Naive thymus-derived CD8-positive, alpha-beta T cell (primary cell): ENCODE measurements at places on chromosomes 16 and 17.

- DNase-seq, result no peak
Observed at GRCh38 chr17:76879254-76879653, 11.1 kb downstream of the MGAT5B start.

GRCh38 chr17:64028874-64029464 lies 8.5 kb upstream of the ICAM2 start:
- peak; percentile 71 for DNase-seq

DNA sequence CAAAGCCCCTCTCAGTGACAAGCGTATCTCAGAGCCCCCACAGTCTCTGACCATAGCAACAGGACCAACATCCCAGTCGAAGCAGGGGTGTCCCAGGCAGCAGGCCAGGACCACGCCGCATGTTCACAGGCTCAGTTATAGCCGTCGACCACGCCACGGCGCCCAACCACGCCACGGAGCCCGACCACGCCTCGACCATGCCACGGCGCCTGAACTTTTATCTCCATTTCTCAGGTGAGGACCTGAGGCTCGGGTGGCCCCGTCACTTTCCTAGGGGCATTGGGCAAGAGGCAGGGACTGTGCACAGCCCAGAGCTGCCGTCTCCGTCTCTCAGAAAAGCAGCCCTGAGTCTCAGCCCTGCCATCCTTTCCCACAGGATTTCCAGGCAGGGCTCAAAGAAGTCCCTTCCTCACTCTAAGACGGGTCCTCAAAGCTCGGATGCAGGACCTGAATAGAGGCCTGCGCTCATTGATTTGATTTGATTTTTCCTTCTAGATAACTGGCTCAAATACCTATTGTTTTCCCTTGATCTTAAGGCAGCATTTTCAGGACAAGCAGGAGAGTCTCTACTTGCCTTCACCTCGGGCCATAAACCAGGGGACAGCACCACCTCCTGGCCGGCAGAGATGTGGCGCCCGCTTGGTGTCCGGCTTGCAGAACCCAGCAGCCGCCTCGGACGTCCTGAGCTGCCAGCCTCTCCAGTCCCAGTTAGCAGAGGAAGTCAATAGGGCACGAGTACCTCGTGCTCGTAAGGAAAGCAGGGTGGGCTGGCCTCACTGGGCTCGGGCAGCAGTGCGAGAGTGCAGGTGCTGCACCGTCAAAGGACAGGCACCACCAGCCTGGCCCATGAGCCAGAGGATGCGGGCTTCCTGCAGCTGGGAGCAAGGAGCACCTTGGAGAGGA lies 38.8 kb downstream of the C16orf95 start:
- peak; percentile 6 for DNase-seq

DNA sequence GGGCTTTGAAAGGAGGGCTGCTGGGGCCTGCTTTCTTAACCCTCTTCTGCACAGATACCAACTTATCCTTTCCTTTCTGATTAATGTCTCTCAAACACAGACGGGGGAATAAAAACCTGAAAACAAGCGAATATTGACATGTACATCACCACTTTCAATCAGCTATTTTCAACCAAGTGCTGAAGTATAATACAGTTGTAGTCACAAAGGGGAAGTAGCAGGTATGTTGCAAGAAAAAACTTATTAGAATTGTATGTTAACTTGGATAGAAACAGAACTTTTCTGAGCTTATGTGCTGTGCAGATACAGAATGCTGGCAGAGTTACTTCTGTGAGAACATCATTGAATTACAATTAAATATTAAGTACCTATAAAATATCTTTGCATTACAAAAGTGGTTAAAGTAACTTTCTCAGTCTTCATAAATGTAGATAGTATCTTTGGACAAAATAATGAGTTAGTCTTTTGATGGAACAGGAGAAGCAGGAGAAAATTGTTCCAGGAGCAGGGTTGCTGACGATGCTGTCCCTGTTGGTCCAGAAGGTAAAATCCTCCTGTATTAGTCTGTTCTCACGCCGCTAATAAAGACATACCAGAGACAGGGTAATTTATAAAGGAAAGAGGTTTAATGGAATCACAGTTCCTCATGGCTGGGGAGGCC lies 59.5 kb downstream of the RPTOR start:
- DNase-seq, result no peak

DNA sequence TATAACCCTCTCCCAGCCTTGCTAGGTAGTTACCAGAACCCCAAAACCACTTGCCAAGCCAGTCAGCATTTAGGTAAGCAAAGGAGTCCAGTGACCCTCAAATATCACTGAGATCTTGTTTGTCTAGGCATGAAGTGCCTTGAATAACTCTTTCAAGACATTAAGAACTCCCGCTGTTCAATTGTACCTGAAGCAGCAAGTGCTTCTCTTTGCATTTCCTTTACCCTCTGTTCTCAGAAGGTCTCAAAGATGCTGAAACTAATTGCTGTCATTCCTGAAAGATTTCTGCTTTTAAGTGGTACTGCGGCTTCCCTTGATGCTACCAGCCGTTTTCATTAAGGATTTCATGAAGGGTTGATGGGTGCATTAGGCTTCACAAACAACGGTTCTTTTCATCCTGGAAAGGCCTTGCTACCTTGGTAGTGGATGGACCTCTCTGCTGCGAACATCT lies 142.7 kb downstream of the PITPNC1 start:
- no peak for DNase-seq

GRCh38 chr16:67969254-67970039 lies 1.0 kb upstream of the SLC12A4 start:
- DNase-seq, result no peak

- DNase-seq, result no peak
Observed at GRCh38 chr17:39688475-39688835, 598 bp upstream of the PGAP3 start.

- no peak for DNase-seq
Observed at GRCh38 chr16:76696876-76697275, 419.7 kb downstream of the CNTNAP4 start.

GRCh38 chr16:75754141-75754540 lies 27.9 kb upstream of the CPHXL start:
- DNase-seq, result no peak
